NCI-H2107 (cell line): ENCODE measurements at places on chromosomes 4 and X.
A peak's percentile ranks its signal among the peaks of the same experiment; 100 is the strongest.

GRCh38 chr4:88054901-88055300, 47.5 kb downstream of the PKD2 start:
- DNase-seq = no peak

DNA sequence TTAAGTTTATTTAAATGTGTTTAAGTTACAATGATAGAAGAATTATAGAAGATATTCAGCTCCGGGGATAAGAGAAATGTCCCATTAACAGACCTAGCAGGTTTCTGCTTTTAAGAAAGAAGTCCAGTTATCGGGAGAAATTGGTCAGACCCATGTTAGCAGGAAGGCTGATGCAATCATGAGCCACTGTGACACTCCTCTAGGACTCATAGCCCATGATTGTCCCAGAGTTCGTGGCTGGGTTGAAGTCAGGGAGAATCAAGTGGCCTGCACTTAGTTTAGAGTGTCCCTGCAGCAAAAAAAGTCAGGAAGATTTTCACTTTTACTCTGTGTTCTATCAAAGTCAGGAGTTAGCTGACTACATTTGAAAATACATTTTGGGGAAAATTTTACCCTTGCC, 72.0 kb downstream of the TMEM144 start:
- no peak for DNase-seq

GRCh38 chr4:170128219-170128804, 38.6 kb upstream of the AADAT start:
- DNase-seq = no peak

DNA sequence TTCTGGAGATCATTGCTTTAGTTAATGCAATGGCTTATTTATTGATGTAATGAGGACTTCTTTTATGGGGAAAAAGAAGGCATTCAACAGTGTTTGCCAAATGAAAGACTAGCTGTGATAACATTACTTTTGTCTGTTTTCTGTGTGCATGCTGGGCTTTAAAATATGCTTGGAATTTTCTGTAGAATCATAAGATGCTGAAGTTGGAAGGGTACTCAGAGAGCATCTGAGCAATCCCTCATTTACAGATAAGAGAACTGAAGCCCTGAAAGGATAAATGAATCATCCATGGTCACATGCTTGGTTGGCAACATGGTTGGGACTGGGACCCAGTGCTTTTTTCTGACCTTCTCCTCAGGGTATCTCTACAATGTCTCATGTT, 31.4 kb upstream of the PITX2 start:
- no peak for DNase-seq

DNA sequence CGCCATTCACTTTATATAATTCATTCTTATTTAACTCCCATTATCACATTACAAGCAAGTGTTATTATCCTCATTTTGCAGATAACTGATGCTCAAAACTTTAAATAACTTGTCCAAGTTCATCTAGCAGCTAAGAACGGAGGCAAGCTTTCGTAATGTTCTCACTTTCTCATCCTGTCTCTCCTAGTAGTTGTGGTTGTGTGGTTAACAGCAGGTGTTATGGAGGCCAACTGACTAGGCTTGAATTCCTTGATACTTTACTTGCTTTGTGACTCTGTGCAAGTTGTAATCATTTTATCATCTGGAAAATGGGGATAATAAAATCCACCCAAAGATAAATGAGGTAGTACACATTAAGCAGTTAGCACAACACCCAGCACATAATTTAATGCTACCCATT, 109.9 kb upstream of the PTPN13 start:
- DNase-seq = no peak

DNA sequence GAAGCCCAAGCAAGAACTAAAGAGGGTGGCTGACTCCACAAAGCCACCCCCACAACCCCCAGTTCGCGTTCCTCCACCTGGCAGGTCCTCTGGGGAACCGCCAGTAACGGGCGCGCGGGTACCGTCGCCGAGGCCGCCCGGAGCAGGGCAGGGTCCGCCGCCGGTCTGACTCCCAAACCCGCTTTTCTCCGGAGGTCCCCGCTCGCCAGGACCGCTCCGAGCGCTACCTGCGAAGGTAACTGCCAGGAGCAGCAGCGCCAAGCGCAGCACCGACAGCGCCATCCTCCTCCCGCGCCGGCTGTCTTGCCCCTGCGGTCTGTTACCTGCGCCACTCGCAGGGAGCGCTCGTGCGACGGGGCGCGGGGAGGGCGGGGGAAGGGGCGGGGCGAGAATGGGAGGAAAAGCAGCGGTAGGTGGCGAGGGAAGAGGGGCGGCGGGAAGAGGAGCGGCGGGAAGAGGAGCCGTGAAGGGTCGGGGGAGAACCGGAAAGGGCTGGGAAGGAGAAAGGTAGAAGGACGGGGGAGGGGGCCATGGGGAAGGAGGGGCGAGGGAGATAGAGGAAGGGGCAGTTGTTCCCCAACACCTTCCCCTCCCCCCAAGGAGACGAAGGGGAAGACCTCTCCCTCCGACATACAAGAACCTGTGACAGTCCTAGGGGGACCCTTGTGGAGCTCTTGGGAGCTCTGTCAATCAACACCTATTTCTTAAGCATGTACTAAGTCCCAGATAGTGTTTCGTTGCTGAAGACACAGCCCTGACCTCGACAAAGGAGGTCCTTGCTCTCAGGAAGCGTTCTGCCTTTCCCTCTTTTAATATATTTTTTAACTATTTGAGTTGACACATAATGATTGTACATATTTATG, at the start of gene SPINK2:
SPINK2 (minus strand) TSS at position 321 of the 863 bp plus-strand sequence; CDS start at position 282, 39 bp downstream.
- DNase-seq = peak; percentile 3
